ENCODE measurements at places on chromosomes 4 and X.

DNA sequence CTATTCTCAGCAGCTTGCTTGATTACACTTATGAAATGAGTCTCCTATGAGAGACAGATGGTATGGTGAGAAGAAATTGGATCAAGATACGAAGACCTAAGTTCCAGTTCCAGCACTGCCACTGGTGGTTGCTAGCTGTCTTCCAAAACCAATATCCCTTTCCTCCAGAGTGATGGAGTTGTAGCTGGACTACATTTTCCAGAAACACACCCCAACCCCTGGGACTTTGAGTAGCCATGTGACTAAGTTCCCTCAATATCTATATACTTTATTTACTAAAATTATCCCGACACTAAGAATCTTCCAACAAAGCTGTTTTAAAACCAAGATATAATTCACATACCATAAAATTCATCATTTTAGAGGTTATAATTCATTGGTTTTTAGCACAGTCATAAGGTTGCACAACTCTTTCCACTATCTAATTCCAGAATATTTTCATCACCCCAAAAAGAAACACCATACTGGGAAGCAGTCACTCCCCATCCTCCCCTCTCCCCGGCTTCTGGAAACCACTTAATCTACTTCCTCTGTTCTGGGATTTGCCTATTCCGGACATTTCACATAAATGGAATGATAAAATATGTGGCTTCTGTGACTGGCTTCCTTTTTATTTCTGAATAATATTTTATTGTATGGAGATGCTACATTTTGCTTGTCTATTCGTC, 118.0 kb downstream of the MANBA start:
- no peak for DNase-seq

GRCh38 chr4:150962245-150962644, 52.8 kb downstream of the LRBA start:
- DNase-seq, result no peak

- DNase-seq, result no peak
Measured at GRCh38 chrX:95318882-95319281, 1365.8 kb upstream of the DIAPH2 start.

GRCh38 chr4:107098401-107098800, 62.3 kb upstream of the DKK2 start:
- no peak for DNase-seq

All from right kidney (tissue), 9 donors.